Stimulated activated CD8-positive, alpha-beta memory T cell treated with anti-CD3 and anti-CD28 coated beads, Interleukin-15, amount 100 ng/mL, for 4 hours (primary cell): ENCODE measurements at places on chromosomes 11 and 22.

DNA sequence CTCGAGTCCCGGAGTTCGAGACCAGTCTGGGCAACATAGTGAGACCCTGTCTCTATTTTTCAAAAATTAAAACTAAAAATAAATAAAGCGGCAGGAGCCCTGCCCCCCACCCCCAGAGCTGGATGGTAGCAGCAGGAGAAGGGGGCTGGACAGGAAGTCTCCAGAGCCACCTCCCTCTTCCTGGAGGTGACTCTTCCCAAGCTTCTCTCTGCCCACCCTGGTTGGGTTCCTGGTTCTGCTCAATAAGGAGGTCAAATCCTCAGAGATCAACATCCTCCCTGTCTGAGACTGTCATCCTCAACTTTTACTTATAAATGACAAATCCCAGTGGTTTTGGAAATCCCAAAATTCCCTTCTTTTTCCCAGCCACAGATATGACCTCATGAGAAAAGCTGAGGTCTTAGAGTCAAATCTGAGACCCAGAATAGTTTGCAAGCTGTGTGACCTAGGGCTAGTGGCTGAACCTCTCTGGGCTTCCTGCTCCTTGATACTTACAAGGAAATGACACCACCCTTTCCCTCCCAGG, 987 bp downstream of the C1QTNF6 start:
- DNase-seq: no peak

- DNase-seq: no peak
Observed at GRCh38 chr22:42881982-42882656, 25.0 kb upstream of the ARFGAP3 start.

GRCh38 chr11:65651589-65652510, 10.9 kb downstream of the RELA start:
- DNase-seq: no peak

GRCh38 chr22:38793721-38794466, at the start of gene DNAL4:
TSS of gene DNAL4 (minus strand) at chr22:38794143. CDS start at chr22:38782731, 11,412 bp downstream.
- DNase-seq: peak; percentile 72
